ENCODE measurements at places on chromosomes 2 and 18.

- no peak for DNase-seq
These were observed 151.9 kb upstream of the SKOR2 start for GRCh38 chr18:47403317-47403716.

DNA sequence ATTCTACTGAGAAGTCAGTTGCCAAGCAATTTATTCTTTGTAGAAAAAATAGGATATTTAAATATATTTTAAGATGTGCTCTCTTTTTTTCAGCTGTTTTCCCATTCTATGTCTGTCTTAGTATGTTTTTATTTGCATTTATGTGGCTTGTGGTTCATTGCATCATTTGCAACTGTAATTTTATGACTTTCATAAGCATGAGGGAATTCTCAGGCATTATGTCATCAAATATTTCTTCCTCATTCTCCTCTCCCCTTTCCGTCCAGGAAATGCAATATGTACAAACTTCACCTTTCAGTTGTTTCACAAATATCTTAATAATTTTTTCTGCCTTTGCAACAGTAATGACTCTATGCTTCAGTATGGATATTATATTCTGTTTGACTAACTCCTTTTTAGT lies 560.2 kb upstream of the LRATD1 start:
- DNase-seq: no peak

- no peak for DNase-seq
These were observed 3.8 kb downstream of the EN1 start for GRCh38 chr2:118843483-118844132.

DNA sequence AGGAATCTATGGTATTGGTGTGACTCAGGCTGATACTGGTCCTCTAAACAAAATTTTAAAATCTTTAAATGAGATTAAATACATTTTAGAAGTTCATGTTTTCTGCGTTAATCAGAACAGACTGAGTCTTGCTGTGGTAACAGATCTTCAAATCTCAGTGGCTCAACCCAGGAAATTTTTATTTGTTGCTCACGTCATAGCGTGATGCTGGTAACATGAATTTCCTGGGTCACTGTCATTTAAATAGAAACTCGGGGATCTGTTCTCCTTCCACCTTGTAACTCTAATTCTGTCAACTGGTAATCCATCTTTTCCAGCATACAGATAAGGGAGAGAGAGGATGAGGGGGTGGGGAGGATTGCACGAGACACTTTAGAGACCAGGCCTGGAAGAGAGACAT lies 90.0 kb downstream of the CDC42EP3 start:
- DNase-seq: no peak

DNA sequence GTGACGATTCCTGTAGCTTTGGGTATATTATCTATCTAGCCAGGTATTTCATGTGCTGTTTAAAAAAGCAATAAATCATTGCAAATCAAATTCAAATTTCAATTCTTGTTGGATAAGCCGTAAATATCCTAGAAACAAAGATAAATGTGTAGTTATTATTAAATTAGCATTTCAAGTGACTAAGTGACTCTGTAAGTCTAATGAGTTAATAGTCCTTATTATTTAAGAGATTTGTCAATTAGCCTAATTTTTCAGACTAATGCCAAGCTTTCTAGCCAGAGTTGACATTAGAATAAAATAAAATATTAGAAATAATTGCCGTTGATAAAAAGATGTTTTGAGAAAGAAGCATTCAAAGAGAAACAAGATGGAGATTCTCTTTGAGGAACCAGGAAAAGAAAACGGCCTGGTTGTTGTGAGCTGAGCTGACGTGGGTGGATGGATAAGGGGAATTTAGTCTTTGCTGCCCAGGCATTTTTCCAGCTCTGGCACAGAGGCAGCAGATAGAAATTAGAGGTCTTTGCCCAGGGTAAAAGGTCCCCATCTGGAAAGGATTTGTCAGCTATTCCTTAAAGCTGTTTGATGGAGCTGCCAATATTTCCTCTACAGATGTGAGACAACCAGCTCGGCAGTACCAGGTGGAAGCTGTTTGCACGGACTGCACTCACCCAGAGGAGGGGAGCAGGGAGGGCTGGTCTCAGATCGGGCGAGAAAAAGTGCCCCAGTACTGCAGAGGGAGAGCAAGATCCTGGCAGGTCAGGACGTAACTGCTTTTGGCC lies 117.3 kb upstream of the SEC11C start:
- peak; percentile 7 for DNase-seq

DNA sequence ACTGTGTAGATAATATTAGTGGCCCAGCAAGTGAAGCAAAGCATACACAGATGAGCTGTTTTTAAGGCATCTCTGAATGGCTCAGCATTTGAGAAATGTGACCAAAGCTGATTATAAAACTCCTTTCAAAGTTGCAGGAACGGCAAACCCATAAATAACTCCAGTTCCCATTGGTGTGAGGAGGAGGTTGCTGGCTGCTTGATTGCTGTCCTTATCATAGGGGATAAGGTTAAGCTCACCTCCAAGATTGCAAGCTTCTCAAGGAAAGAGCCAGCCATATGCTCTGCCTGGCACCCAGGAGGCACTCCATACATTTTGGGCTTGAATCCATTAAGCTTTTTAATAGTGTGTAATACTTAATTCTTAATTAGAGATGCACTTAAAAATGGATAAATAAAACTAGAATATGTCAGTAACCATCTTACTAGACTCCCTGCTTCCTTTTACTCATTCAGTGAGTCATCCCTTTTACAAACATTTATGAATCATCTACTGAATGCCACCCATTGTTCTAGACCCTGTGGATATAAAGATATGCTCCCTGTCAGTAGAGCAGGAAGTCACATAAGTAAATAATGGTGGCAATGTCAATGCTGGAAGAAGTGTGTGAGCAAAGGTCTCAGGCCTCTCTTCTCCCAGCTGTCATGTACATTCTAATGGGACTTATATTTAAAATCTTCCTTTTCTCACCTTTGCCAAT lies 99.3 kb downstream of the SPATS2L start:
- peak; percentile 48 for DNase-seq

GRCh38 chr2:173414823-173415322 lies 60.2 kb downstream of the CDCA7 start:
- DNase-seq: peak; percentile 49

- DNase-seq: no peak
These were observed 16.9 kb upstream of the TUBB6 start for GRCh38 chr18:12291161-12291560.

DNA sequence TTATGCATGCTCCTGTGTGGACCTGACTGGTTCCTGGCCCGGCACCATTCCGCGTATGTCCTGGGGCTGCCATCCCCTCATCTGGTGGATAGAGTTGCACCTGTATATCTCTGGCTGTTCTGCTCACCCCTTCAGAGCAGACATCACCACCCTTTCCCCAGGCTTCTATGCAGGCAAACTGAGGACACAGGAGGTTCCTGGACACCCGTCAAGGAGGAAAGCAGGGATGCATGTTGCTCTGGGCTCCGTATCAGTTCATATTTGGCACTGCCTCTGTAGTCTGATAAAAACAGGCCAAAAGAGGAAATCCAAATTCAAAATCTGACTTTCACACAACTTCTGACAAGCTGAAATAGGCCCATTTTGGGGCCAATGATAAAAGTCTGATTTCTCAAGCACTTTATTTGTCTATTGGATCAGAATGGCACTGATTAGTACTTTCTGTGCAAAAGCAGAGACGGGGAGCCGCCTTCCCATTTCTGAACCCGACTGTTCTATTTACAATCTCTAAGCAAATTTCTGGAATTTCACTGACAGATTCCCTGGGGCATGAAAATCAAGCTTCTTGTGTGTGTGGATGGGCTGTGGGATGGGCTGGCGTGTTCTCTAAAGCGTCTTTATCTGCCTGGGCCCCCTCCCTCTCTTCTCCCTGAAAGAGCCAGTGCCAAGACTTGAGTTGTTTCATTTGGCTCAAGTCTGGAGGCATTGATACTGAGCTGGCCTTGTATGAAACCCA lies 96.9 kb downstream of the SETBP1 start:
- DNase-seq: no peak

- DNase-seq: no peak
These were observed 13.0 kb downstream of the SH3BP4 start for GRCh38 chr2:234964631-234965461.

GRCh38 chr2:43803113-43803512 lies 29.3 kb downstream of the DYNC2LI1 start:
- no peak for DNase-seq

DNA sequence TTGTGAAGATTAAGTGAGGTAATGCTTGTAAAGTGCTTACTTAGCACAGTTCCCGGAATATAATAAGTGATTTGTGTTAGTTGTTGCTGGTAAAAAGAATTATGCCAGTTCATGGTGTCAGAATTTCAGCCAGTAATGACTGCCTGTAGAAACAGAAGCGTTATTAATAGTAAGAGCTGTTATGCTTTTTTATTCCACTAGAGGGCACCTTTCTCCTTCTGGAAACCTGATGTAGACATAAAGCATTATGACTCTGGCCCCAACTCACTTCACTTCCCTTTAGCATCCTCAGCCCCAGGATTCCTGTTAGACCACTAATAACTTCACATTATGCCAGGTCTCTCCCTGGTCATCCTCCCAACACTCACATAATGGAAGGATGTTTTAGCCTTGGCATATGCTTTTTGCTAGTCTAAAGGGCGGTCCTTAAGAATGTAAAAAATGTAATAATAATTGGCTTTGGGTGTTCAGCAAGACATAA lies 34.9 kb downstream of the C18orf54 start:
- DNase-seq: peak; percentile 77

DNA sequence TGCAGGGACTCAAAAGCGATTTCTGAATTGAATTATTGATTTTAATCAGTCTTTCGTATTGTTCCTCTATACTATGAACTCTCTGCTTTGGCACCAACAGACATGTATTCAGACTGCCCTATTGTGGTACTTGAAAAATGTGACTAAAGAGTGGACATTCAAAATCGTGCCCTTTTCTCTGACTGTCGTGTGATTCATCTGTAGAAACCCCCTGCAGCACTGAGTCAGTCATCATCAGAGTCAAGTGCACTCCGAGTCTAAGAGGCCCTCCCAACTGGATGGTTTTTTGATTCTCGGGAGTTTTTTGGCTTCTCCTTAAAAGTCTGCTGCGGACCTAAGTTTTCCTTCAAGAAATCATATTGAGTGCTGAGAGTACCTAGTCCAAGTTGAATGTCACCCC lies 96.4 kb upstream of the FOSL2 start:
- no peak for DNase-seq

DNA sequence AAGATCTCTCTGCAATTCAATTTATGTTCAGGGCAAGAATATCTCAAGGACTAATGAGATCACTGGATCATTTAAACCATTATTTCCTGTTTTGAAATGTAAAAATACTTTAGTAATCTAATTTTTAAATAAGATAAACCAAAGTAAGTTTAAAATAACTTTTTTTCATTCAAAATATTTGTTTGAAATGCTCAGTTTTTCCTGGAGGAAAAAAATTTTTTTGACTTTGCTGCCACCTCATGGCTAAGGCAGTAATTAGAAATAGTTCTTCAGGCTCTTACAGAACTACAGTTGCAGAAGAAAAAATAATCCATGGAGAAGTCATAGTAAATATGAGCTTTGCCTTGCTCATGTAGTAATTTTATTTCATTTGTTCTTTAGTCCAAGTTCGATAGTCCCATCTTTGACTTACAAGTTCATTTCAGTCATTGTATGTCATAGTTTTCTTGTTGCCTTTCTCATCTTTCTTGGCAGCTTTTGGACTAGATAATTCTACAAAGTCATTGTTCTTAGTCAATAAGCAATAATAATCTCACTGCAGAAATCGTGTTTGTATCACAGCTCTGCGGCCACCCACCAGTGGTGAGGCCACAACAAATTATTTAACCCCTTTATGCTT lies 127.4 kb downstream of the DPP4 start:
- peak; percentile 59 for DNase-seq

- no peak for DNase-seq
These were observed 237.6 kb downstream of the PRKCE start for GRCh38 chr2:45889053-45889452.

DNA sequence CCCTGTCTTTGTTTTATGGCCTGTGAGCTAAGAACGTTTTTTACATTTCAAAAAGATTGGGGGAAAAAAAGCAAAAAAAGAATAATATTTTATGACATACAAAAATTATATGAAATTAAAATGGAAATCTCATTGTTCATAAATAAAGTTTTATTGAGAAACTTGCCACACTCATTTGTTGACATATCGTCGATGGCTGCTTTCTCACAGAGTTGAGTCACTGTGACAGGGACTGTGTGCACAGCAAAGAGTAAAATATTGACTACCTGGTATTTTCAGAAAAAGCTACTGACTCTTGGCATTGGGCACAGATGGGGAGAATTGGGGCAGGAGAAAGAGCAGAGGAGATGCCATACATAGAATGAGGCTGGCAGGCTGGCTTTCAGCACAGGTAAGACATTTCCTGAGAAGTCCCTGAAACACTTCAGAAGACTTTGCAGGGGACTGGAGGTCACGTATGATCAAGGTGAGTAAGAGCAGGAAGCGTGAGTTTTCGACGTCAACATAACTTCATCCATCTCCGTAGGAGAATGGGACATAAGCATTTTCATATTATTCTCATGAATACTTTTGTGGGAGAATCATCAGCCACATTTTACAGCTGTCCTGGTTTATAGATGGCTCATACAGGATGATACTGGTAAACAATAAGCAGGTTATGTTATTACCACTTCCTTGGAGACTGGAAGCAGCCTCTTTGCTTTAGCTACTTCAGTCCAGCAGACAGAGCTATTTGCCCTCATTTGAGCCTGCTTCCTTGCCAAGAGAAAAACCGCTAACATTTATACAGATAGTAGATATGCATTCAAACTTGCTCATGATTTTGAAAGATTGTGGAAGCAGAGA lies 32.5 kb upstream of the PUM2 start:
- DNase-seq: peak; percentile 43

GRCh38 chr2:77372636-77373035 lies 149.5 kb downstream of the LRRTM4 start:
- no peak for DNase-seq

DNA sequence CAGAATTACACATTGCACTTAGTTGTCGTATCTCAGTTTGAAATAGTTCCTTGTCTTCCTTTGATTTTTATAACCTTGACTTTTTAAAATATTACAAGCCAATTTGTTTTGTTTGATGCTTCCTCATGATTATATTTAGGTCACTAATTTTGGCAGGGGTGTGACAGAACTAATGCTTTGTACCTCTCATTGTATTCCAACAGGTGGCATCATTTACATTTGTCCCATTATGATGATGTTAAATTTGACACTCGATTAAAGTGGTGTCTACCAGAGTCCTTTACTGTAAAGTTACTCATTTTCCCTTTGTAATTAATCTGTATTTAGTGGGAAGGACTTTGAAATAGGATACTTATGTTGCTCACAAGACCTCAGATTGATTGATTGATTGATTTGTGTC lies 21.5 kb upstream of the MFSD2B start:
- peak; percentile 32 for DNase-seq
